H7 (cell line): ENCODE measurements at places on chromosomes 7 and 10.

DNA sequence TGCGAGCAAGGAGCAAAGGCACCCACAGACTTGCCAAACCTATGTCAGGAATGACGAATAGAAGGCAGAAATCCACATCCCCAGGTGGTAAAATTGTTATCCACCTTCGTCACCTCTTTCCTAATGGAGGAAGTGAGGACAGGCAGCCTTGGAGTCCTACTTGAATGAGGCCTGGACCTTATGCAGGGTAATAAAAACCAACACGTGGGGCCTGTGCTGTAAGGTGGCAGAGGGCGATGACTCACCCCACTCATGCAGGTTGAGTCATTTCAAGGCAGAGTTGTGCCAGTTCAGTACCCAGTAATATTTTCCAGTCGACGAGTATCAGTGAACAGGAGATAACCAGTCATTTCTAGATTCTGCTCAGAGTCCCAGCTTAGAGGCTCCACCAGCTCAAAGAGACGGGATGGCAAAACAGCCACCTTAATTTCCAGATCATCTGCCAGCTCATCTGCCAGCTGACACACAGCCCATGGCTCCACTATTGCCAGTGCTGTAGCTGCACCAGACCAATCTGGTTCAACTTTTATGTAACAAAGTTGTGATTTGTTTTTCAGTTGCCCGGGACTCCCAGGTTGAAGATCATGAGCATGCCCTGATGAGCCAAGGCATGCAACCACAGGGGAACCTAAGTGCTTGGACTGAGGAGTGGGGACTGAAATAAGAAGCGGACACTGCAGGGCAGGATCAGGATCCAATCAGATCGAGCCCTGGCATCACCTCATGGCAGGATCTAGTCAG lies 176.2 kb upstream of the ITGB1 start:
- no peak for DNase-seq

GRCh38 chr7:82740246-82740848 lies 296.8 kb upstream of the CACNA2D1 start:
- DNase-seq = peak; percentile 23

GRCh38 chr10:132886211-132887099 lies 55.9 kb downstream of the CFAP46 start:
- peak; percentile 72 for DNase-seq

GRCh38 chr10:78207776-78208175 lies 174.1 kb downstream of the RPS24 start:
- DNase-seq = no peak

GRCh38 chr7:12401538-12402364 lies 1.9 kb downstream of the VWDE start:
- no peak for DNase-seq

DNA sequence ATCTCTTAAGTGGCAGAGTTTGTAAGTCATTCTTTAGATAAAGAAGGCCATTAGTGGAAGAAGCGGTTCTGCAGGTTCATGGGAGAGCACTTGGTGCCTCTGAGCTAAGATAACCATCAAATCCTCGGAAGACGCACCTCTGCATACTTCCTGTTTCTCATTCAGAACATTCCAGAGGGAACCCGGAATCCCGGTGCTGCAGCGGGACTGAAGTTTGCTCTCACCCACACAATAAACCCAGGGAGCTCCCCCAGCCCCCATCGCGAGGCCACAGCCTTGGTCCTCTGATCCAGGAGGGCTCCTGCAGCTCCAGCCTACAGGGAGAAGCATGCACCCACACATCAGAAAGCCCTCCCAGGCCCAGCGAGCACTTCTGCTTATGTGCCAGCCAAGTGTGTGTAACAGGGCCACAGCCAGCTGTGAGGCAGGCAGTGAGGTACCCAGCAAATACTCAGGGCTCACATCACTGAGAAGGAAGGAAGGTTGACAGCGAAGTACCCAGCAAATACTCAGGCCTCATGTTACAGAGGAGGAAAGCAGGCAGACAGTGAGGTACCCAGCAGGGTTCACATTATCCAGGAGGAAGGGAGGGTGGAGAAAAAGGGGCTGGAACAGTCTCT lies 142.4 kb downstream of the DIP2C start:
- DNase-seq = peak; percentile 83

- DNase-seq = peak; percentile 68
Measured at GRCh38 chr10:97731346-97732051, 5.4 kb upstream of the ZFYVE27 start.
